Brain microvascular endothelial cell (primary cell): ENCODE measurements at places on chromosomes 5 and 9.

DNA sequence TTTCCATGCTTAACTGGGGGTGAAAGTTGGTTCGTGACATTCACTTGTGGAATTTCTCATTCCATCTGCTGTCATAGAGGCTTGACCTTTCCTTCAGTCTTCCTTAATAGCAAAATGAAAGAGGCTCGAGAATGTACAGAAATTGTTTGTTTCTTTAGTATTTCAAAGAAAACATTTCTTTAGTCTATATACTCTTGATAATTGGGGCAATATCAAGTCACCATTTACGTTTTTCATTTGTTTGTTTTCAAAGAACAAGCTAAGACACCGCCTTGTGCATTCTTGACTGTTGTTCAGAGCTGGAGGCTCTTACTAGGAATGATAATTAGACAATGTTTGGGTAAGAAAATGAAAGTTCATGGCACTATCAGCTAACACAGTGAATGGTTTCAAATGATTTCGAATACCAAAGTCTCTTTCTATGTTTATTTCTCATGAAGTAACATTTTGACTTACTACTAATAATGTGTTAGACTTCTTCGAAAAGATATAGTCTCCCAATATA lies 835.4 kb downstream of the SEMA5A start:
- no peak for DNase-seq

DNA sequence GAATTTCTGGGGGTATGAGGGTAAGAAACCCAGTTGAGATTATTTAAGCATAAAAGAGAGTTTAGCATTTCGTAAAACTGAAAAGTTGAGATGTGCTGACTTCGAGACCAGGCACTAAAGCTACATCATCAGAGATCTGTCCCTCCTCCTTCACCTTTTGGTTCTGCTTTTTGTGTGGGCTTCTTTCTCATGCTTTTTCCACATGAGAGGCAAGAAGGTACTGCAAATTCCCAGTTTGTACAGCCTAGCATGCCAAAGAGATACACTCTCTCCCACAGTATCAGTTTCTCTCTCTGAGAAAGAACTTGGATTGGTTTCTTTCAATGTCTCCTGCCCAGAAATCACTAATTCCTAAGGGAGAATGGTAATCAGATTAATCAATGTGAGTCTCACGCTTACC lies 584.7 kb downstream of the SEMA5A start:
- no peak for DNase-seq

DNA sequence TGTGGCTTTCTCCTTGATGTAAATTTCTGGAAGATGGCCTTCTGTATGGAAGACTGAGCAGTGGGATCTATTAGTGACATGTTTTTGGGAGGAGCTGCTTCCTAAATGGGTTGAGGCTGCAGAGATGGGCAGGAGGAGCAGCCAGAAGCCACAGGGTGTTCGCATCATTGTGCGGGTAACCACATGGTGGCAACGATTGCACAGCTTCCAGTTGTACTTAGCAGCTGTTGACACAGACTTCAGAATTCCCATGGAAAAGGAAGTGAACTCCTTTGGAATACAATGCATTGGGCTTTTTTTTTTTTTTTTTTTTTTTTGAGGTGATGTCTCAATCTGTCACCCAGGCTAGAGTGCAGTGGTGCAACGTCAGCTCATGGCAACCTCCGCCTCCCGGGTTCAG lies 297.3 kb downstream of the NR3C1 start:
- peak; percentile 16 for DNase-seq

DNA sequence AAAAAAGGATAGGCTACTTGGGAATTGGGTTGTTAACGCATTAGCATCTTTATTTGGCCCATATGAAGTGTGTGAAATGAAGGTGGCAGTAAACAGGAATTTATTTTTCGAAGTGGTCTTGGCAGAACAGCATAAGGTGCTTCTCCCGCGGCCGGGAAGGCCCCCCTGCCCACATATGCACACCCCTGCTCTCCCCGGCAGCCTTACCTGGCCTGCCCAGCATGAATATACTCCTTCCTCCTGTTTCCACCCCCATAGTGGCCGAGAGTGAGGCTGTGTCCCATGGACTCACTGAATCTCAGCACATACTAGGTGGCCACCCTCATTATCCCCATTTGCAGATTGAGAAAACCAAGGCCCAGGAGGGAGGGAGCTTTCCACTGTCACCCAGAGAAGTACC lies 54.0 kb upstream of the OLFM1 start:
- DNase-seq: no peak

DNA sequence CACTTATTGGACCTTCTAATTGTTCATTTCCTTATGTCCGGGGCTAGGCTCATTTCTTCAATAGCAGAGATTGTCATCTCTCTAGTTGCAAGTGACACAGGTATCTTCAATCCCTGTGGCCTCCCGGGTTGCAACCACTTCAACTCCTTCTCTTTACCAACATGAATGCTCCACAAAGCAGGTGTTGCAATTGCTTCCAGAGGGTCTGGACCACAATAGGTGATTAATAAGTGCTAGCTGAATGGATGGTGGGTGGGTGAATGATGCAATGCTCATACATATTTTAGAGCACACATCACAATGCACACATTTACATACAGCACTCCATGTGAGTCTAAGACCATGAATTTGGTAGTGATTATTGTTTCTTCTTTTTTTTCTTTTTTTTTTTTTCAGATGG lies 2.6 kb downstream of the CEMIP2 start:
- DNase-seq: no peak

- DNase-seq: no peak
Observed at GRCh38 chr5:180646963-180647305, 2.5 kb downstream of the FLT4 start.

DNA sequence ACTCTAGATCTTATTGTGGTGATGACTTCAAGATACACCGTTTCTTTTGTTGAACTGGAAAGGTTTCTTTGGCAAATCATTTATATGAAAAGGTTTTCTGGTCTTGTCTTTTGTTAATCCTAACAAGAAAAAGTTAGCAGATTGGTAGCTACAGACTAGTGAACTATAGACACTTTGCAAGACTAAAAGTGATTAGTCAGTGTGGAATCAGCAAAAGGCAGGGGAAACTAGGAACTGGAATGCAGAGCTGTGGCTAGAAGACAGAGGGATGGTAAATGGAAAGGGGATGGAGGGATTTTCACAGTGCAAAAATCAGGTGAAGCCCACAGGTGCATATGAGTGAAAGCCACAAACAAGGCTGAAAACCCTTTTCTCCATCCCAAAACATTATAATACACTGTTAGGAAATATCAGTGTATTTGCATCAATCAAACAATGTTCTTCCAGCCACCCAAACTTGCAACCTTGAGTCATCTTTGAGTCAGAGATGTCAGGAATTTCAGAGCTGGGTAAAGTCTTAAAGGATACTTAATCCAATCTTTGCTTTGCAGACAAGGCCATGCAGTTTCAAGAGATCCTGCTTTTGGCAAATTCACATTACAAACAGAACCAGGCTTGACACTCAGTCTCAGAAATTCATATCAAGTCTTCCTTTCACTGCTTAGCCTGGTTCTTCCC lies 52.7 kb downstream of the PLK2 start:
- DNase-seq: peak; percentile 74
